Hindlimb muscle (tissue), 1 donor: ENCODE measurements at places on chromosomes 2 and 18.

GRCh38 chr2:221674446-221674845 lies 102.3 kb upstream of the EPHA4 start:
- DNase-seq = no peak

DNA sequence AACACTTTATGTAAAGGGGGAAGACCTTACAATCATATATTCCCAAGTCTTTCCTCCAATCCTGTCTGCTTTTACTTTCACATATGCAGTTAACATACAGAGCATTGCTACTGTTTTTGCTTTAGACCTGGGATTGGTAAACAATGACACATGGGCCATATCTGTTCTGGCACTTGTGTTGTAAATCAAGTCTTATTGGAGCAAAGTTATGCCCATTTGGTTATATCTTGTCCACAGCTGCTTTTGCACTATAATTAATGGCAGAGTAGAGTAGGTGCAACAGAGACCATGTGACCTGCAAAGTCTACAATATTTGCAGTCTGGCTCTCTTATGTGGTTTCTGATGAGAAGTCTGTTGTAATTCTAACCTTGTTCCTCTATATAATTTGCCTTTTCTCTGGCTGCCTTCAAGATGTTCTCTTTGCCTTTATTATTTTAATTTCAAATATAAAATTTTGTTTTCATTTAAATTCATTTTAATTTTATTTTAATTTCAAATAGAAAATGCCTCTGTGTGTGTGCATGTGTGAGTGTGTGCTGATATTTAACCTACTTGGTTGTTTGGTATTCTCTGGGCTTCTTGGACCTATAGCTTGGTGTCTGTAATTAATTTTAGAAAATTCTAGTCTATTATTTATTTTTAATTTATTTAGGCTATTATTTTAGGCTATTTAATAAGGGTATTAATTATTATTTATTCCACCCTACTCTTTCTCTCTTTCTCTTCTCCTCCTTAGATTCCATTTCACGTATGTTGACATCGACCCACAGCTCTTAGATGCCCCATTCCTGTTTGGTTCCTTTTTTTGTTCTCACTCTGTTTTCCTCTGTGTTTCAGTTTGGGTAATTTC lies 16.8 kb upstream of the LPIN1 start:
- no peak for DNase-seq

- no peak for DNase-seq
These were observed 2.4 kb upstream of the CTDP1 start for GRCh38 chr18:79677221-79677620.

DNA sequence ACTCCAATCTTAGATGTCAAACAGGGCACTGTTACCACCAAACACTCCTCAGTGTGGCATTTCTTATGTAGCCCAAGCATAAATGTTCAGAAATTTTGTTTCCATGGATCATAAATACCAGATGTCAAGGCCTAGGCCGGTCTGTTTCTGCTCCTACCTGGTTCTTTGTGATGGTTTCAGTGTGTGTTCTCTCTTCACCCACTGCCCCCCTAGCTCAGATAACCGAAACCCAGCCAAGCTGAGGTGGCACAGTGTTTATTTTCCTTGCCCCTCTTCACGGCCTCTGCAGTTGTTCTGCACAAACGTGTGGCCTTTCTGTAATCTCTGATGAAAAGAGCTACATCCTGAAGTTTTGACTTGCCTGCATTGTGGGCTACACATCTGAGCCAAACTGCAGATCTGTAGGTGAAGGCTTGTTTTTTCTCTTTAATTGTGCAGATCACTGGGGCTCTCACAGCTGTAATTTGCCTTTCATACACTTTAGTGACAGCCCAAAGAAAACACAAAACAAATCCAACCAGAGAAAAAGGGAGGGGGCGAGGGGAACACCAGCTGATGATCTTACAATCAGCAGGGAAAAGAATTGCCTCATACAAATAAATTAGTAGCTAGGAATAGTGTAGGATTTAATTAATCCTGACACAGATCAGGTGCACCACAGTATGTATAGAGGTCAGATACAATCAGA lies 99.1 kb downstream of the NRP2 start:
- no peak for DNase-seq

GRCh38 chr2:44745922-44746766 lies 195.4 kb upstream of the SIX3 start:
- no peak for DNase-seq

GRCh38 chr18:69858897-69859296 lies 88.8 kb downstream of the CD226 start:
- DNase-seq = no peak

DNA sequence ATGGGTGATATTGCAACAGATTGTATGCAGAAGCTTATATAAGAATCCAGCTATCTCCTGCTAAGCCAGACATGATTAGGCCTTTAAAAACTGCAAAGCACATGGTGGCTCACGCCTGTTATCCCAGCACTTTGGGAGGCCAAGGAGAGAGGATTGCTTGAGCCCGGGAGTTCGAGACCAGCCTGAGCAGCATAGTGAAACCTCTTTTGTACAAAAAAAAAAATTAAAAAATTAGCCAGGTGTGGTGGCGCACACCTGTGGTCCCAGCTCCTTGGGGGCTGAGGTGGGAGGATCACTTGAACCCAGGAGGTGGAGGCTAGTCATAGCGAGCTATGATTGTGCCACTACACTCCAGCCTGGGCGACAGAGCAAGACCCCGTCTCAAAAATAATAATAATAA lies 204.6 kb downstream of the TNS1 start:
- DNase-seq = no peak

DNA sequence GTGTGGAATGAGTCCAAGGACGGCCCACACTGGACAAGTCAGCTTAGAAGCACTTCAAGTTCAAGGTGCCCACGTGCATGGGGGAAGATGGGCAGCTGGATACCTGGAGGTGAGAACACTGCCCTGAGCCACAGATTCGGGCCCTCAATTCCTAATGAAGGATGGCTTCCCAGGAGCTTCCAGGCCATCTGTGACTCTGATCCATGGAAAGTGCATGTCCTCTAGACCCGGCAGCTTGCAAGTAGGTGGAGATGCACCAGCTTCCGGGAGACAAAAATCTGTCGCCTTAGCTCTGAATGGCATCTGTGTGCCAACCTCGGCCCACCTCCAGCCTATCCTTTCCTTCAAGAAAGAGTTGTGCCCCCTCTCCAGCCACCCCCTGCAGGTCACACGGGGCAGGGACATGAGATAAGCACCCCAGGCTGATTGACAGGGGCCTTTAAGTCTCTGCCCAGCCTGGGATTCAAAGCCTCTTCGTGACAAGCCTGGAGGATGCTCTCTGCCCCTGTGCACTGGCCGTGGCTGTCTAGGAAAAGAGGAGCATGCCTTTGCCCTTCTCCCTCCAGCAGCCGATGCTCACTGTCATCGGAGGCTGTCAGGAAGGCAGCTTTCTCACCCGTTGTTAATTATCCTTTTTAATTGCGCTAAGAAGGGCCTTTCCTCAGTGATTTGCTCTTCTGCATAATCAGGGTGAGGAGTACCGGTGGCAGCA lies 65.5 kb downstream of the BIN1 start:
- DNase-seq = no peak

DNA sequence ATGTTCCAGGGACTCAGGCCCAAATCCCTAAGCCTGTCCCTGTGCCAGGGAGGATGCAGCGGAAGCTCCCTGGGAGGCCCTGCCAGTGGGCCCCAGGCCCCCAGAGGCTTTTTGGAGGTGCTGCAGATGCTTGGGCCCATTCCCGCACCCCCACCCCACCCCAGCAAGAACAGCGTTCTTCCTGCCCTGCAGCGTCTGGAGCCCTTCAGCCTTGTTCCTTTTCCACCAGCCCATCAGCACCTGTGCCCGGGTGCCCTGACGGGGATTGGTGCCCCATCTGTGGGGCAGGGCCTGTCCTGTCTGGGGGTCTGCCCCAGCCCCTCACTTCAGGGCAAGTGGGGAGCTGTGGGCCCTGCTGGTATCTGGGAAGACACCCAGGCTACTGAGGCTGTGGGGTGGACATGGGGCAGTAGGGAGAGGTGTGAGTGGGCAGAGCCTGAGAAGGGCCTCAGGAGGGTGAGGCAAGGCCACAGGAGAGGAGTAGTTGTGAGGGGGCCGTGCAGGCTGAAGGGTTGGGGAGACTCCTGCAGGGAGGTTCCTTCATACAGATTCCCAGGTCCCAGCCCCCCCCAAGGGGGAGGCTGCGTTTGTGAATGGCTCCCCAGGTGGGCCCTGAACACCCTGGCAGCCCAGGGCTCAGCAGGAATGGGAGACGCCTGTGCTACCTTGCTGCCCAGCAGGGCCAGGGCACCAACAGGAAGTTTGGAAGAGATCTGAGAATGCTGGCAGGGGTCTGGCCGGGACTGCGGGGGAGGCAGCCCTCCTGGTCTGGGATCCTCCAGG lies 2.4 kb downstream of the RNPEPL1 start:
- no peak for DNase-seq

DNA sequence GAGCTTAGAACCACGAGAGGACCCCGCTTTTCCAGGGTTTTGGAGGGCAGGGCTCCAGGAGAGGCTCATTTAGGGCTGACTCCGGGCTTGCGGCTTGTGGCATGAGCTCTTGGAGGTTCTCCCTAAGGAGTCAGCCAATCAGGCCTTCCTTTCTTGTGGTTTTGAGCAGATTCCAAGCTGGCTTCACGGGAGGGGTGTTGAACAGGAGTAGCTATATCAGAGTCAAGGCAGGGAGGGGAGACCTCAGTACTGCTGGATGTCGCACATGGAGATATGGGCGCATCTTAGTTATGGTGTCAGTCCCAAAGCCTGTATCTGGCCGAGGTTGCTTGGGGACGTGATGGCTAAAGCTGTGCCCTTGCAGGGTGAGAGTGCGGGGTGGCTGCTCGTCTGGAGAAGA lies 98.6 kb downstream of the AGAP1 start:
- DNase-seq = no peak

GRCh38 chr2:189683348-189683747 lies 8.9 kb downstream of the ANKAR start:
- DNase-seq = no peak

DNA sequence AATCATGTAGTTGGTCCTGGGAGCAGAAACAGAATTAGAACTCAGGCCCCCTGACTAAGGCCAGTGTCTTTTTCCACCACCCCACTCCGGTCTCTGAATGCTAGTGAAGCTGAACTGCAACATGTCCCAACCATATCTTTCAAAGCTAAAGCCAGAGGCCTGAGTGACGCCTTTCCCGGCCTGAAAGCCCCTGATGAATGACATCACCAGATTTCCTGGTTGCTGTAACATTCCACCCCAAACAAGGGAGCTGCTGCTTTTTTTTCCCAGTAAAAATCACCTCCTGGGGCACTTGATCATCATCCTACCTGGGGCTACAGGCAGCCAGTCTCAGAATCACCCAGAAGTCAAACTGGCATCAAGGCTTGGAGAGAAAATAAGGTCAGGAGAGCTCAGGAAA lies 162.7 kb downstream of the ARL4C start:
- peak; percentile 34 for DNase-seq

DNA sequence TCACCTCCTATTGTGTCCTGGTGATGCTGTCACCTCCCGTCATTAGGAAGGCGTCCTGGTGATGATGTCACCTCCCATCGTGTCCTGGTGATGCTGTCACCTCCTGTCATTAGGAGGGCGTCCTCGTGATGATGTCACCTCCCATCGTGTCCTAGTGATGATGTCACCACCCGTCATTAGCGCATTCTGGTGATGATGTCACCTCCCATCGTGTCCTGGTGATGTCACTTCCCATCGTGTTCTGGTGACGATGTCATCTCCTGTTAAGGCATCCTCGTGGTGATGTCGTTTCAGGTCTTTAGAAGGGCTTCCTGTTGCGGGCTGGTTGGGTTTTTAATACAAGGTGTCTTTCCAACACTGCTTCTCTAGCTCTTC lies 40.7 kb downstream of the CTDP1 start:
- DNase-seq = no peak

DNA sequence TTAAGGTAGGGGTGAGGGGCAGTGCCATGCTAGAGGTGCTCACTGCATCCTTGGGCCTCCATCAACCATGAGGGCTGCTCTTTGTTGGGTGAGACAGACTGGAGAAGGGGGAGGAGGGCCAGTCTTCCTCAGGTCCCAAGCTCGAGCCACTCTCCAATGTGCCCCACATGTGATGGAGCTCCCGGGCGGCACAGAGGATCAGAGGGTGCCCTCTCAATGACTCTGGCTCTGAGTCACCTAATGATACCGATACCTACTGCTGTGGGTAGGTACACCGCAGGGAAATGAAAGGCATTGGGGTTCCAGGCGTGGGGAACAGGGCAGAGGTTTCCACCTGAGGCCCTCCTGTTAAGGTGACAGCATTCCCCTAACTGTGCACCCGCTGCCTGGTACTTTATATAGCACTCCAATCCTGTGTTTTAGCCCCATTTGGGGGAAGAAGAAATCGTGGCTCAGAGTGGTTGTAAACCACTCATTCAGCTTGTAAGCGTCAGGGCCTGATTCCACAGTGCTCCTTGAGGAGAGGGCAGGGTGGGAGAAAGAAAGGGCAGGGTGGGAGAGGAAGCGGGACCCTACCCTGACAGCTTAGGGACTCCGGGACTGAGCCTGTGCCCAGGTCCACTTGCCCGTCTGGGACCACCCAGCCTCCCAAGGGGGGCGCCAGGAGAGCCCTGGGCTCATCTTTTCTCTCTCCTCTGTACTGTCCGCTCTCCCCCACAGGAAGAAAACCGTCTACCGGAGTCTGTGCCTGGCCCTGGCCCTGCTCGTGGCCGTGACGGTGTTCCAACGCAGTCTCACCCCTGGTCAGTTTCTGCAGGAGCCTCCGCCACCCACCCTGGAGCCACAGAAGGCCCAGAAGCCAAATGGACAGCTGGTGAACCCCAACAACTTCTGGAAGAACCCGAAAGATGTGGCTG lies 1.8 kb downstream of the B3GNT7 start:
- no peak for DNase-seq

DNA sequence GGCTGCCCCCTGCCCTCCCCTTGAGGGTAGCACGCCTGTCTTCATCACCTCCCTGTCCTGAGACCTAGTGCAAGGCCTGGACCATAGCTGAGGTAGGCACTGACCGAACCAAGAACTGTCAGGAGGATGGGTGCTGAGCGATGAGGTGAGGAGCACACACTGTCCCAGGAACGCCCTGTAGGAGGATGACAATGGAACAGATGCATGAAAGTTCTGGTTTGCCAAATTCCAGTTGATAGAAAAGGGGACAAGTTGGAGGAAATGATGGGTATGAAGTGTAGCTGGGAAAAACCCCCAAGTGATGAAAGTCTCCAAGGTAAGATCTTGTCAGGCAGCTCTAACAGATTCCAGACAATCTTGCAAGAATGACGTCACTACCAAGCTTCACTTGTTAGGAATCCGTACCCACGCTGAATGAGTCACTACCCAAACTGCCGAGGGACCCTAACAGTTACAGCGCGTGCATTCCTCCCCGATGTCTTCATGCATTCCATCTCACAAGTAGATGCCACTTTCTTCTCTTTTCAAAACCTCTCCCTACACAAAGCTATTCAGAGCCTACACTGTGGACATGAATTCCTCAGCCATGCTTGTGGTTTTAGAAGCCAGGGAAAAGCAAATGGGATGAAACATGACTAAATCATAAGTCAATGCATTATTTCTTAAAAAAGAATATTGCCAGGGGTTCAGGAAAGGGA lies 27.6 kb downstream of the MRPL33 start:
- DNase-seq = no peak

DNA sequence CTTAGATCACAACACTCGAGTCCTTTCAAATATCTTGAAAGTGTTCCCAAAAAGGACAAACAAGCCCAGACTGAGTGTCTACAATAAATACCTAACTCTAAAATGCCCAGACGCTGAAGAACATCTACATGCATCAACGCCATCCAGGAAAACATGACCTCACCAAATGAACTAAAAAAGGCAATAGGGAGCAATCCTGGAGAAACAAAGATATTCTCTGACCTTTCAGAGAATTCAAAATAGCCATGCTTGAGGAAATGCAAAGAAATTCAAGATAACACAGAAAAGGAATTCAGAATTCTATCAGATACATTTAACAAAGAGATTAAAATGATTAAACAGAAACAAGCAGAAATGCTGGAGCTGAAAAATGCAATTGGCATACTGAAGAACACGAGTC lies 61.2 kb upstream of the CHN1 start:
- no peak for DNase-seq

- no peak for DNase-seq
These were observed 88.0 kb upstream of the TTC39C start for GRCh38 chr18:23926571-23926970.
